Activated CD4-positive, alpha-beta memory T cell treated with anti-CD3 and anti-CD28 coated beads, Interleukin-2, amount 10 ng/mL, durations not matched to agents 7 days and 5 days (primary cell): ENCODE measurements at places on chromosomes 4 and X. TPM values are rescaled to one million over a fixed set of nuclear protein-coding genes. Genes with fewer than 3 reads are reported as not detected.

- no peak for DNase-seq
Measured at GRCh38 chr4:101183221-101183620, 164.1 kb downstream of the PPP3CA start.

Gene ZFP42
- not detected for total RNA-seq

DNA sequence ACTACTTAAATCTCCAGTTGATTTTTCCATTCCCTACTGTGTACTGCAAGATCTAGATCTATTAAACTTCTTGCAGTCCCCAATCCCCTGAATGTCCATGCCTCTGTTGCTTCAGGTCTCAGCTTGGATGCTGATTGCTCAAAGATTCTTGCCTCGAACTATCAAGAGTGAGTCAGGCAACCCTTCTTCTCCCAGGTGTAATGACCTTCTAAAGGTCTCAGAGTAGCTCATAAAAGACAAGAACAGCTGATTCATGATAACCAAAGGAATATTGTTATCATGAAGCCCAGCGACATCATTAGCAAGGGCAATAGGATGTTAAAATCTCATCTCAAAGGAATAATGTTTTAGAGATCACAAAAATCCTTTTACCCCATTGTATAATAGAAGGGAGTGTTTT, 6.8 kb upstream of the FABP2 start:
- DNase-seq, result no peak

DNA sequence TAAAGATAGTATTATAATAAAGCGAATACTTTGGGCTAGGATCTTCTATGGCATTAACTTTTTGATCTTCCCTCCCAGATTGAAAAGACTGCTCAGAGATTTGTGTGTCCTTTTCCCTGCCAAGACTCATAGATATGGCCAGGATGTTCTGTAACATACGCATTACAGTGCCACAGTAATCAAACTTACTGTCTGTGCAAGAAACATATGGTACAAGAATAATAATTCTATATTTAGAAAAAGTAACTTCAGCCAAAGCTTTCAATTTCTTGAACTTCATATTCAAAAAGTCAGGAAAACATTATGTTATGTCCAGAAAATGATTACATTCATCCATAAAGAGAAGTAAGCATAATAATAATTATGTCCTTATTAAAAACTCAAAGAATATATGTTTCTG, 100.9 kb upstream of the GUCY1A1 start:
- no peak for DNase-seq

Gene PSAPL1
- total RNA-seq, result not detected

DNA sequence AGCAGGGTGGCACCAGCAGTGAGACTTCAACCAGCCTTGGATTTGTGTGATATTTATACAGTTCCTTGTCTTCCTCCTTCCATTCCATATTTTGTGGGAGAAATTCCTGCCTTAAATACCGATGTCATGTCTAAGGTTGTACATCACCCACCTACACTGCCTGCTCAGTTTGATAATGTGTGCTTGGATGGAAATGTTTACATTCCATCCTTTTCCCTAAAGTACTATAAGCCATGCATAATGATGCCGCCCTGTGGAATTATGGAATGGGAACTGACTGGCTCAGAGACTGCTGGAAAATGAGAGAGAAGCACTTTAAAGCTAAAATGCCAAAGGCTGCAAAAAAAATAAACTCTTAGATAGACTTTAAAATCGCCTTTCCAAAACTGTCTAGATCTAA, 11.3 kb upstream of the GLUD2 start:
- no peak for DNase-seq

DNA sequence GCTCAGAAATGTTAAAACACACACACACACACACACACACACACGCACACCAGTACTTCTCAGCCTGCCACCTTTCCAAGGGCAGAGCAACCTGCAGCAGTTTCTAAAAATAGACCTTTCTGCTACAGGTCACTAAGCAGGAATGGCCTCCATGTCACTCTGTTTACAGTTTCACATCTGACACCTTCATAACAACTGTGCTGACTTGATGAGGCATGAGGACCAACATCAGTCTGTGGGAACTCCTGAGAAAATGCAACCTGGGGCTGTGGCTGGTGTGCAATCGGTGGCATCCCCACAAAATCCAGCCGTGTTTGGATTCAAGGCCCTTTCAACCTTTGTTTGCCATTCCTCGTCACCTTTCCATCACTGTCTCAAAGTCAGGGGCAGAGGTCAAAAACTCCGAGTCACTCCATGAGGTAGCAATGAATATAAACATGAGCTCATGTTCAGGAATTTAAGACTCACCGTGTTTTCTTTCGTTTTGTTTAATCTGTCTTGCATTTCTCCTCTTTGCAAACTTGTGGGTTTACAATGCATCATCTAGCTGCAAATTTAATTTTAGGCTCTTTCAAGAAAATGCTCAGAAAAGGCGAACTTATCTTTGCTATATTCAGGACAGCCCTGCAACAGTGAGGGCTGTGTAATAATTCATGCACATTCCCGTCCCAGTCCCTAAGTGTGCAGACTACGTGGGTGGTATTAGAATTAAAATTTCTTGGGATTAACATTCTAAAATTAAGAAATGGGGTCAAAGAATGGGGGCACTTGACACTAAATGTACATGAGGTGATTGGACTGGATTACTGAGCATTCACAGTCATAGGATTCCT, 135.3 kb downstream of the SHROOM3 start:
- DNase-seq, result no peak

Gene FAM13A
- total RNA-seq, result 9.5 TPM

Gene PPP4R3C
- total RNA-seq, result not detected

Gene CCDC120
- total RNA-seq, result 6.5 TPM

DNA sequence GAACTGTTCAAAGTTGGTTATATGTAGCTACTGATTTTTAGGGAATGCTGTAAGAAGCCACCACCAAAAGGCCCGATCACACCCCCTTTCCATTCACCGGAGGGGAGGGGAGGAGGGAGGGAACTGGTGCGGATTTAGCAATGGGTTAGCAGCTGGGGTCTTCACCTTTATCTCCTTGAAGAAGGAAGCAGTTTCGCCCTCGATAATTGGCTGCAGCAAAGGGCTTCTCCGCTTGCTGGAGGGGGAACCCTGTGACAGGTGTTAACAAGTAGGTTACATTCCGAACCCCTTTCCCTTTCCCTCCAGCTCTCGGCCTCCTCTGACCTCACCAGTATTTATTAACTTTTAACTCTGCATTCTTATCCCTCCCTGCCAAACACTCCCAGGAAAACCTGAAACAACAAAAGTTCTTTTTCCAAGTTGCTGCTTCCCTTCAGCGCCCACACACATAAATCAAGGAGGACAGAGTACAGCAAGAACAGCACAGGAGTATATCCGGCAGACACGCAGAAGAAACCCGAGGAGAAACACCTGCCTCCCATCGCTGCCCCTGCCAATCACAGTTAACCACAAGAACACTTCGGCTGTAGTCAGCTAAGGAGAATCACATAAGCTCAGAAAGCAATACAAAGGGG, 39.8 kb upstream of the NAP1L5 start:
- no peak for DNase-seq

DNA sequence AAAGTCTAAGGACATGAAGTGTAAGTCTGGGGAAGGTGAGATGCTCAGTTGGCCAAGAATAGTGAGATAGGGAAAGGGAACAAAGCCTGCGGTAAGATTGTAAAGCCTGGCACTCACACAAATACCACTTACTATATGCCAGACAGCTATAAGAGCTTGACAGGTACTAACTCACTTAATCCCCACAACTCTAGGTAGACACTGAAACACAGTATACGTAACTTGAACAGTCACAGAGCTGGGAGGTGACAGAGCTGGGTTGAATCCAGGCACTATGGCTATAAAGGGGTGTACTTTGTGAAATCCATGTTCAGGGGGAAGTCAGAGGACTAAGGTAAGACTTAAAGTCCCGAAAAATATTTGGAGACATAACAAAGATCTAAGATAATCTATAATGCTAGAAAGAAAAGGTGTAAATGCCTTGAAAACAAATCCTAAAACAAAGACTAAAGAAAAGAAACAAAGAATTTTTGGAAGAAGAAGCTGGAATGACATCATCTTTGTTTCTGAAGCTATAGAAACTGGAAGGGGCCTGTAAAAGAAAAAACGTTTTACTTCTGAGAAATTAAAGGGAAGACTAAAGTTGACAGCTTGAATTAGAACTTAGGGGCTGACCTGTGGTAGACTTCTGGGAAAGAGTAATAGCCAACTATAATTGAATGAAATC, 172.5 kb downstream of the PPP3CA start:
- DNase-seq, result no peak

Gene CNOT6L
- 122 TPM for total RNA-seq

Gene PROM1
- not detected for total RNA-seq

DNA sequence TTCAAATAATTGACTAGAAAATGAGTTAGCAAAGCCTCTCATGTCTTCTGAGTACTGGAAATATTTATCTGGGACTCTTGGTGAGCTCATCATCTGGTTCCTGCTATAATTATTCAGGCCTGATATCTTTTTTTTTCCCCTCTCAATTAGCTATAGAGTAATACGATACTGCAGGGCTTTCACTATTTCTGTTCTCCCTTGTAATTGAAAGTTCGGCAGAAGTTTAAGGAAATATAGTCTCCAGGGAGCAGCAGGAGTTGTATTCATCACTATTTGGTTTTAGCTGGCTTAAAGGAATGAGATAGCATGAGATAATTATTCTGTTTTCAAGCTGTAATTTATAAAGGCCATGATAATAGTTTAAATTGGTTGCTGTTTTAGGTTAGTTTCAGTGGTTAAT, 378.6 kb upstream of the EPHA5 start:
- no peak for DNase-seq

- DNase-seq, result no peak
Measured at GRCh38 chr4:94566420-94566819, 114.7 kb downstream of the PDLIM5 start.

- no peak for DNase-seq
Measured at GRCh38 chr4:156568041-156568440, 403.6 kb downstream of the PDGFC start.

DNA sequence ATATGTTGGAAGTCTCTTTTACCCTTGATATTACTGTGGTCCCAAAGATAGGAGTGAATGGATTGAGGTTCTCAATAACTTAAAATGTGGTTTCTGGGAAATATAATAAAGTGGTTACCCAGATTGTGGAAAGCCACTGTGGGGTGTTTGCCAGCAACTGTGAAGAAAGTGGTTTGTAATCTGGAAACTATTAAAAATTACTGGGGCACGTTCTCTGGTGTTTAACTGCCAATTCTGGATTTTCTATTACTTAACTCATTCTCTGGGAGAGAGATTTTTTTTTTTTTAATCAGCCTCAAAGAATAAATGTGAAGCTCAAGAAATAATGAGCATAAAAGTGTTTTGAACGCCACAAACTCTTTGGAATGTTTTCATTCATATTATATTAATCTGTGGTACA, 4.9 kb upstream of the CXCL6 start:
- DNase-seq, result no peak

- DNase-seq, result no peak
Measured at GRCh38 chrX:5640071-5640470, 588.6 kb downstream of the NLGN4X start.

Gene TRPC5OS
- not detected for total RNA-seq

- DNase-seq, result no peak
Measured at GRCh38 chrX:13791559-13791958, 25.3 kb downstream of the GPM6B start.

DNA sequence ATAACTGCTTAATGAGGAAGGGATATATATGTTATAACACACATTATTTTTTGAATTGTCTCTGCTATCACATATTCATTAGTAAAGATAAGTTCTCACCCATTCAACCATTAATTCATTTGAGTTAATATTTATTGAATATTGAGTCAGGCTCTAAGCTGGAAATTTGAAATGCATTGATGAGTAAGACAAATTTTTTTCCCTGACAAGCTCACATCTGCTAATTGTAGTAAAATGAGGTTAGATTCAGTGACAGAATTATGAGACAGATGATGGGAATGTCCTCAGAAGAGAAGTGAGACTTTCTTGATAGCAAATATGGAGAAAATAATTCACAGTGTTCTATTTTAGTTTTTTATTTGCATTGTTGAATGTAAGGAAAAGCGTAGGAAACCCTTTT, 194.3 kb downstream of the SLC4A4 start:
- DNase-seq, result no peak
